ENCODE measurements at places on chromosomes 11 and 22.

- no peak for DNase-seq
Observed at GRCh38 chr22:23098718-23099530, 28.6 kb downstream of the GNAZ start.

DNA sequence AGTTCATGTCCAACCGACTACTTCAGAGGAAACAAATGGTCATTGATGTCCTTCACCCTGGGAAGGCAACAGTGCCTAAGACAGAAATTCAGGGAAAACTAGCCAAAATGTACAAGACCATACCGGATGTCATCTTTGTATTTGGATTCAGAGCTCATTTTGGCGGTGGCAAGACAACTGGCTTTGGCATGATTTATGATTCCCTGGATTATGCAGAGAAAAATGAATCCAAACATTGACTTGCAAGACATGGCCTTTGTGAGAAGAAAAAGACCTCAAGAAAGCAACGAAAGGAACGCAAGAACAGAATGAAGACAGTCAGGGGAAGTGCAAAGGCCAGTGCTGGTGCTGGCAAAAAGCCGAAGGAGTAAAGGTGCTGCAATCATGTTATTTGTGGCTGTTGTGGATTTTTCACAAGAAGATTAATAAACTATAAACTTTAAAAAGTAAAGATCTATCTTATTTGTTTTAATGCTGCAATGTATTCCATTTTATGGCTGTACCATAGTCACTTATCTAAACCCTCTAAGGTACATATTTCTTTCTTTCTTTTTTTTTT is 20.1 kb upstream of the HIPK3 start:
- DNase-seq: no peak

DNA sequence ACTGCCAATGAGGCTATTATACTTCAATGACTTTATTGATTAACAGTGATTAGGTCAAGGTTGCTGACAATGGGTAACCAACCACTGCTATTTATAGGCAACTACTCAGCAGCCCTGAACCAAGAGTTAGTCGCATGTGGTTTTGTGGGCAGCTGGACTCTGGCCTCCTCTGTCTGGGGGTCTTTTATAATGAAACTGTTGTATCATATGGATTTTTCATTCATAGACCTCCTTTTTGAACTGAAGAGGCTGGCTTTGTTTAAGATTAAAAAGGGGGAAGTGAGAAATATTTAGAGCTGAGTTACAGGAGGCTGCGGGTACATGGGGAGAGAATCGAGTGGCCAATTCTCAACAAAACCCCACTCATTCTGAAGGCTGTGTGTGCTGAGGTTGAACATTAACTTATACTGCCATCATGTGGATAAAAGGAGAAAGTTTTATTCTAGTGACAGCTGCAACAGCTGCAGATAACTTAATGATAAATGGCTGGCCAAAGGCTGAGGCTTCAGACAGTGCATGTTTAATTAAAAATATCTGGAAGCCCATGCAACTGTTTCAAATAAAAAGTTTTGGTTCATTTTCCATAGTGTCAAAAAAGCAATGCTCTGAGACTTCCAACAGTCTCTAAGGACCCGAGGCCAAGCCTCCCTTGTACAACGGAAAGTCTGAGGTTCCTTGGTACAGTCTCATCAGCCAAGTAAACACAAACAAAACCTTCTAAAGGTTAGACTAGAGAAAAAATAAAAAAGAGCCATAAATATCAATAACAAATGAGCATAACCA is 682.6 kb downstream of the KCNA4 start:
- peak; percentile 77 for DNase-seq

GRCh38 chr22:30790366-30790765 is 95.7 kb downstream of the OSBP2 start:
- DNase-seq: no peak

DNA sequence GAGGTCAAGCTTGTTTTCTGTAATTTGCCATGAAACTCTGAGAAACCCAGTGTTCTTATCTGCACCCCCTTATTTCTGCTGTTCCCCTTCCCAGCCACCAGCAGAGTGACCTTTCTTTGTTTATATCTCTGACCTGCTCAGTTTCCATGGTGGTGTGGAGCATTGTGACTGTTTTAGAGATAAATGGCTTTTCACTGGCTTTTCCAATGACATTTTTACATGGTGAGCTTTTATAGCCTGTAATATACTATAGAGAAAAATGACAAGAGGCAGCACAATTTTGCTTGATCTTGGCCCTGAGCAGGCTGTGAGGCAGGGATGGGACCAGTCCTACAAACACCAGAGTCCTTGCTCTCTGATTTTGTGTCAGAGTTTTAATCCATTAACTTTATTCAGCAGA is 233.9 kb downstream of the FAT3 start:
- DNase-seq: no peak

DNA sequence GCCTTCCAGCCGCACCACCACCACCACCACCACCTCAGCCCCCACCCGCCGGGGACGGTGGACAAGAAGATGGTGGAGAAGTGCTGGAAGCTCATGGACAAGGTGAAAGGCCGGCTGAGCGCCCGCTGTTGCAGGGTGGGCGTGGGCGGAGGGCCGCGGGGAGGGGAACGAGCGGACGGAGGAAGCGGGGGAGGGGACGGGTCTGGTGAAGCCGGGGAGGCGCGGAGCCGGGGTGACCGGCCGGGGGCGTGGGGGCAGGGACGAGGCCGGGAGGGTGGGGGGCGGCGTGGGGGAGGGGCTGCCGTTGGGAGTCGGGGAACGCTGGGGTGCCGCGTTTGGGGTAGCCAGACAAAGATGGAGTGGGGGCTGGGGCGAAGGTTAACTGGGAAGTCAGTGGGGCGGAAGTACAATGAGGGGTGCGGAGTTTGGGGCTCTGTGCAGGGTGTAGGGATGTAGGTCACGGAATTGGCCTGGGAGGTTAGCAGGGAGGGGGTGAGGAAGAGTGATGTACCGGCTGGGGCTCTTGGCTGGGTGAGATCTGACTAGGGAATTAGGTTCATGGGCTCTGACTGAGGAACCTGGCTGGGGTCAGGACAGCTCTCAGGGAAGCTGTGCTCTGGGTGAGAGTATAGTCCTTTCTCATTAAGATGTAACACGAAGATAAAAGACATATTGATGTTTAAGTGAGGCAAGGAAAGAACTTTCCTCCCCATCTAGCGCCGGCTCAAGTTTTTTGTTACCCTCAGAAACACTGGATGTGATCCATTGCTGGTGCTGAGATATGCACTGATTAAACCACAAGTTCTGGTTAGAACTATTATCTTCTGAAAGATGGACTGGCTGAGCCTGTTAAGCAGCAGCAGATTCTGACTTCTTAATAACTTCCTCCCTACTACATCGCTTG is 624 bp downstream of the CBL start:
- peak; percentile 68 for DNase-seq

- peak; percentile 25 for DNase-seq
Observed at GRCh38 chr11:69943066-69943465, 123.8 kb upstream of the FGF3 start.

- DNase-seq: peak; percentile 74
Observed at GRCh38 chr11:10653946-10654810, 39.4 kb downstream of the IRAG1 start.

- DNase-seq: no peak
Observed at GRCh38 chr11:22065472-22065871, 127.4 kb upstream of the ANO5 start.

Measured in GM23248 (cell line).